ENCODE measurements at places on chromosomes 1 and 21.

DNA sequence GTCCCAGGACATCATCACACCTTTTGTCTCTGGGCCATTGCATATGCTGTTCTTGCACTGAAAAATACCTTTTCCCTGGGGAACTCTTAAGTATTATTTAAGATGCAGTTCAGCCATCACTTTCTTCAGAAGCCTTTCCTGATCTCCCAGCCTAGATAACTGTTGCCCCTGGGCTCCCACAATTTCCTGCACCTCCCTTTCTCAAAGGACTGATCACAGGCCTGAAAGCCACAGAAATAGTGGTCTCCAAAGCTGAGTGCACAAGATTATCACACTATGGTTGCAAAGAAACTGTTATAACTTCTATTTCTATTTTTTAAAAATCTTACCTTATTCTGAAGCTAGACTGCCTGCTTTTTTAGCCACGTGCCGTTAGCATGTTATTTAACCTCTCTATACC lies 2.8 kb upstream of the ZSCAN20 start:
- no peak for DNase-seq

GRCh38 chr1:87830432-87830978 lies 501.8 kb downstream of the LMO4 start:
- no peak for DNase-seq

GRCh38 chr1:15531003-15531402 lies 4.4 kb downstream of the DNAJC16 start:
- no peak for DNase-seq

GRCh38 chr1:18293291-18293690 lies 185.7 kb downstream of the IGSF21 start:
- no peak for DNase-seq

GRCh38 chr1:167770127-167770526 lies 48.3 kb downstream of the MPZL1 start:
- no peak for DNase-seq

GRCh38 chr1:22553104-22553880 lies 10.0 kb upstream of the EPHA8 start:
- DNase-seq: no peak

DNA sequence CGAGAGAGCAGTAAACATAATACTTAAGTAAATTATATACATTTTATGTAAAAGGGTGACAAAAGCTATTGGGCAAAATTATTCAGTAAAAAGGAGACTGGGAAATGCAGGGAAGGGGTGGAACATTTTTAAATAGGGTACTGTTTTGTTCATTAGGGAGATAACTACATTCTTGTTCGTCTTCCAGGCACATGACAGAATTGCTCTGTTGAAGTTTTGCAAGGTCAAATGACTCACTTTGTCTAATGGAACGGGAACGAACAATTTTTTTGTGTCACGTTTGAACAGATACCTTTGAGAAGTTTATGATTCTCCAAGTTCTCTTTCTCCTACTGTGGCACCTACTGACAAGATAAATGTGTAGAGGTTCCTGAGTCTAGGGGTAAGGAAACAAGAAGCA lies 382.3 kb upstream of the ZRANB2 start:
- DNase-seq: no peak

DNA sequence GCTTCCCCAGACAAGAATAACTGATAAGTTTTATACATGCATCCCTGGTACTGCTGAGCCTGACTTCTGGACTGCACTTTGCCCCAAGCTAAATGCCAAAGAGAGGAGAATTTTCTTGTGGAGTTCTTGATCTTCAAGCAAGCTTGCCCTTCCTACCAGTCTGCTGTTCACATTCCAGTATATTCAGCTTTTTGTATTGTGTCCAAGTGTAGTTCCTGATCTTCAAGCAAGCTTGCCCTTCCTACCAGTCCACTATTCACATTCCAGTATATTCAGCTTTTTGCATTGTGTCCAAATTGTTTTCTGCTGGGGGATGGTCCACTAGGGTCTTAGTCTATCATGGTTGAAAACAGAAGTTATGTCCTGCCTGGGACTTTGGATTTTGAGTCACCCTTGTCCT lies 894 bp upstream of the TSEN15 start:
- DNase-seq: no peak

- DNase-seq: no peak
These were observed 6.9 kb downstream of the ENO1 start for GRCh38 chr1:8871539-8871935.

- DNase-seq: no peak
These were observed 276.8 kb downstream of the TBX15 start for GRCh38 chr1:118711356-118711755.

DNA sequence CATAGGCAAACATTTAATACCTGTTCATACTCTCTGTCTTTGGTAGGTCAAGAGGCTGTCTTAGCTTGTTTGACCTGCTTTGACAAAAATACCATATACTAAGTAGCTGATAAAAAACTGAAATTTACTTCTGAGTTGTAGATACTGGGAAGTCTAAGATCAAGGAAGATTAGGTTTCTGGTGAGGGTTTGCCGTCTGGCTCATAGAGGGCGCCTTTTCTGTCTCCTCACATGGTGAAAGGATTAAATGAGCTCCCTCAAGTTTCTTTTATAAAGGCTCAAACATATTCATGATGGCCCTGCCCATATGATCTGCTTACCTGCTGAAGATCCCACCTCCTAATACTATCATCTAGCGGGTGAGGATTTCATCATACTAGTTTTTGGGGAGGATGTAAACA lies 1076.1 kb upstream of the NCAM2 start:
- DNase-seq: no peak

GRCh38 chr1:1664941-1665814 lies 6.4 kb upstream of the CDK11B start:
- no peak for DNase-seq

DNA sequence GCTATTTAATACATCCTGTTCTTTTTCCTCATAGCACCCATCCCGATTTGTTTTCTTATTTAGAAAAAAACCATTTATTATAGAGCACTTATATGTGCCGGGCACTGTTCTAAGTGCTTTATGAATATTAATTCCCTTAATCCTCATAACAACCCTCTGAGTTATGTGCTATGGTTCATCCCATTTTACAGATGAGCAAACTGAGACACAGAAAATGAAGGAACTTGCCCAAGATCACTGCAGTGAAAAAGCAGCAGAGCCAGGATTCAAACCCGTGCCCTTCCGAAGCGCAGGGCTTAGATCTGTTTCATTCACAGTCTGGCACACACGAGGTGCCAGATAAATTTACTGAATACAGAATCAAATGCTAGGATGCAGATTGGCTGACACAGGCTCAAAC lies 85.1 kb upstream of the ZC3H12A start:
- no peak for DNase-seq

- DNase-seq: no peak
These were observed 35.4 kb upstream of the FGGY start for GRCh38 chr1:59261537-59261936.

DNA sequence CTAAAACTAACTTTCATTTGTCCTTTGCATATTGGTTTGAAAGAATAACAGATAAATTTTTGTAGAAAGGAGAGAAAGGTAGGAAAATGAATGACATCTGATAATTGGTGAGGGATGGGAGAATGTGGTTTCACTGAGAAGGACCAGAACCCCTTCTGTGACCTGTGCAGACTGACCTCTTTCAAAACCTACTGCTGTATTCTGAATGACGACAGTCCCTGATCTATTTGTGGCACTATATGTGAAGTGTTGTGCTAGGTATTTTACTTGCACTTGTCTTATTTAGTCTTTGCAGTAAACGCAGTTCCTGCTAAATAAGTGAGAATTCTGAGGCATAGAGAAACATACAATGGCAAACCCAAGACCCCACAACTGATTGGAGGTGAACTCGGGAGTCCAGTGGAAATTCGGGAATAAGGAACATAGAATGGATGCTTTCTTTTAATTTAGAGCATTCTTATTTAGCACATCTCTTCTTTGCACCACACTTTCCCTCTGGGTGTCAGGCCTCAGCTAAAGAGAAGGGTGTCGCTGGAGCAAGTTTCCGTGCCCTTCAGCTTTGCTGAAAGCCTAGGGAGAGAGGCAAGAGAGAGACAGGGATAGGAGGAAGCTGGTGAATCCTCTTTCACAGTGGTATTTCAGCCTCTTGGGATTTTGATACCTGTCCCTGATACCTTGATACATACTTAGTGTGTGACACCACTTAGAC lies 230.2 kb downstream of the PAPPA2 start:
- DNase-seq: no peak

GRCh38 chr1:226634166-226634588 lies 85.6 kb downstream of the STUM start:
- peak; percentile 76 for DNase-seq

DNA sequence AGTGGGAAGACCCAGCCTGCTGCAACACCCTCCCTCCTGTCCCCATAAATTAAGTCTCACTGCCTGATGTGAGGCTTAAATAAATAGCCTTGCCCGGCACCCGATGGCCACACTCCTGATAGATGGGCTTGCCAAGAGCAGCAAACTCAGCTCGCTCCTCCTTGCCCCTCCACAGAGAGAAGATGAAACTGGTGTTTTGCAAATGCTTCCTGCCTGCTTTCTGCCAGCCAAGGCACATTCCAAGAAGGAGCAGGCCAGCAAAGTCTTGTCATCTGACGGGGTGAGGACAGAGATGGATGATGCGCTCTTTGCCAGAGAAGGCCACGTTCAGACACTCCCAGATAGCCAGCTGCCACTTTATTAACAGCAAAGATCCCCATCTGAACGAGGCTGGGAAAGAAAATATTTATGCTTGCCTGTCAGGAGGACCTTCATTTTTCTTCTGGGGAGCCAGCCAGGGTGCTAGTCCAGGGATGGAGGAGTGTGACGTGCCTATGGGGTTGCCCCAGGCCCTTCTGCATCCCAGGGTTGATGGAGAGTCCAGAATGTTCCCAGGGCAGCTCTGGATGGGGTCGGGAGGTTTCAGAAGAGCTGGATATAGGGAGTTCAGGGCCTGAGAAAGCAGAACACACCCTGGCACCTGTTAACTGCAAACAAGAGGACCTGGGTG lies 265.4 kb downstream of the FOXD2 start:
- DNase-seq: no peak

GRCh38 chr21:45950740-45951515 lies 30.6 kb upstream of the COL6A1 start:
- DNase-seq: no peak

DNA sequence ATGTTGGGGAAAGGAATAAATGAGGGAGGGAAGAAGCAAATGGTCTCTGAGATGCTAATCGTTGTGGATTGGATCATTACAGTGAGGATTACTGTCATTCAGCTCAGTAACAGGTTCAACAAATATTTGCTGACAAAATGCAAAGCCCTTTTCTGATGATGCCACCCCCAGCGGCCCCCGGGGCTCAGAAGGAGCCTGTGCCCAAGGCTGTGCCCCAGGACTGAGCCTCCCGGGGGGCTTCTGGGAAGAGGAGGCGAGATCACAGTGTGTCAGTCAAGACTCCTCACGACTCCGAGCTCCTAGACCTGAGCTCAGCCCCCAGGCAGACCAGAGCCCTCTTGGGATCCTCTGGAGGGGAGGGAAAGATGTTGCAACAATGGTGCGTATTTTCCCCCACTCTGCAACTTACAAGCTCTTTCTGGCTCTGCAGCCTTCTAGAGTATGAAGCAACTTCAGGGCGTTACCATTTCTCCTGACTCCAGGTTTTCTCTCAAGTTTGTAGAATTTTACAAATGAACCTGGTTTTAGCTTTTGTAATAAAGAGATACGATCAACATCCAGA lies 20.8 kb downstream of the EPHA8 start:
- no peak for DNase-seq

- no peak for DNase-seq
These were observed 30.5 kb downstream of the IFI16 start for GRCh38 chr1:159040206-159040605.

DNA sequence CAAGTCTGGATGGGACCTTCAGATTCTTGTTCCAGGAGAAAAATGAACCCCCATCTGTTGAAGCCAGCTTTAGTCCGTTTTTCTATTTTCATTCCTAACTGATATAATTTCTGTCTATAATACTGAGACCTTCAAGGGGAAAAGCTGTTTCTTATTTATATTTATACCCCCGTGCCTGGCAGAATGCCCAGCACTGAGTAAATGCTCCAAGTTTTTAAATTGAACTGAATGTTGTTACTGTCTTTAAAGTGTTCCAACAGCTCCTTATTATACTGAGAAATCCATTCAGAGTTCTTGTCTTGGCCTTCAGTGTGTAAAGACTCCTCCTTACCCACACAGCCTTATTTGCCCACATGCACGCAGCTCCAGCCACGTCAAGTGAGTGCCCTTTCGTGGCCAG lies 178.6 kb upstream of the HMGB4 start:
- DNase-seq: no peak

Measured in stimulated activated naive B cell treated with anti-CD40 and anti-IgM and Interleukin-4, amounts not matched to agents 10 μg/mL and 1 μg/mL and 100 μg/mL, for 72 hours (primary cell).